CD4-positive, CD25-positive, alpha-beta regulatory T cell (primary cell): ENCODE measurements at places on chromosomes 7 and 10.

DNA sequence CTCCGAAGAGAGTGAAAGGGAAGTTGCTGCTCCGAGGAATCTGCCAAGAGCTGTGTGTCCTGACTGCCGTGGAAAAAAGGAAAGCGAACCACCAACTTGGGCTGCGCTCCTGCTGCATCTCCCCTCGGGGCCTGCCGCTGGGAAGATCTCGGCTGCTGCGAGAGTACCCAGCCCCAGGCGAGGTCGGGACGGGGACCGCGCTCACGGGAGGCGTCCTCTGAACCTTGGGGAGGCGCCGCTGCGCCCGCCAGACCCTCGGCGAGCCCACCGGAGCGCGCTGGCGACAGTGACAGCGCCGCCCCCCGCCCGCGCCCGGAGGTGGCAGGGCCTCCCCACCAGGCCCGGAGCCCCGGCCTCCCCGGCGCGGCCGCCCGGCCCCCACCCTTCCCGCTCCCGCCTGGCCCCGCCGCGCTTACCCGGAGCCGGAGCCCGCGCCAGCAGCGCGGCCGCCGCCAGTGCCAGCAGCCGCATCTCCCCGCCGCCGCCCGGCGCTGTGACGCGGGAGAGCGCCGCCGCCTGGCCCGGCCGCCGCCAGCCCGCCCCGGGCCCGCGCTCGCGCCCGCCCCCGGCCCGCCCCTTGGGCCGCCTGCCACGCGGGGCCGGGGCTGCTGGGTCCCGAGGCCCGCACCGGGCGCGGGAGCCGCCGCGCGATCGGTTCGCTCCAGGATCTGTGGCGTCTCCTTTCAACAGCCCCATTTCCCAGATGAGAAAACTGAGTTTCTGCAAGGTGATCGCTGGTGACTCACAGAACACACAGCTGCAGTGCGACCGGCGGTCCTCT, at the start of gene VSTM4:
Gene VSTM4, minus strand, starts transcription at position 508 of the 781 bp plus-strand sequence. Its CDS starts 37 bp downstream, at position 471.
- no peak for DNase-seq

GRCh38 chr7:157760004-157760730, 423.4 kb downstream of the DNAJB6 start:
- no peak for DNase-seq

DNA sequence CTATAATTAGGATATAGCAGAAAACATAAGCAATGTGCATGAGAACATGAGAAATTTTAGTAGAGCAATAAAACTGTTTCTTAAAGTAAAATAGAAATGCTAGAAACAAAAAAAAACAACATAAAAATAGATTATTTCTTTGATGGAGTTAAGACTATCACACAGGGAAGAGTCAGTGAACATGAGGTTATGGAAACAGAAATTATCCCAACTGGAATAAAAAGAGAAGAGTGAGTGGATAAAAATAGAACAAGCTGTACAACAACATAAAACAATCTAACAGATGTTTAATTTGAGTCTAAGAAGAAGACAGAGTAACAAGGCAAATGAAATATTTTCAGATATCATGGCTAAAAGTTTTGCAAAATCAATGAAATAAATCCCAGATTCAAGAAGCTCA, 7.5 kb upstream of the OR6B1 start:
- DNase-seq = no peak

- no peak for DNase-seq
Measured at GRCh38 chr7:104123786-104124185, 84.0 kb downstream of the ORC5 start.

- peak; percentile 55 for DNase-seq
Measured at GRCh38 chr10:133318494-133319127, 9.9 kb downstream of the ZNF511 start.

DNA sequence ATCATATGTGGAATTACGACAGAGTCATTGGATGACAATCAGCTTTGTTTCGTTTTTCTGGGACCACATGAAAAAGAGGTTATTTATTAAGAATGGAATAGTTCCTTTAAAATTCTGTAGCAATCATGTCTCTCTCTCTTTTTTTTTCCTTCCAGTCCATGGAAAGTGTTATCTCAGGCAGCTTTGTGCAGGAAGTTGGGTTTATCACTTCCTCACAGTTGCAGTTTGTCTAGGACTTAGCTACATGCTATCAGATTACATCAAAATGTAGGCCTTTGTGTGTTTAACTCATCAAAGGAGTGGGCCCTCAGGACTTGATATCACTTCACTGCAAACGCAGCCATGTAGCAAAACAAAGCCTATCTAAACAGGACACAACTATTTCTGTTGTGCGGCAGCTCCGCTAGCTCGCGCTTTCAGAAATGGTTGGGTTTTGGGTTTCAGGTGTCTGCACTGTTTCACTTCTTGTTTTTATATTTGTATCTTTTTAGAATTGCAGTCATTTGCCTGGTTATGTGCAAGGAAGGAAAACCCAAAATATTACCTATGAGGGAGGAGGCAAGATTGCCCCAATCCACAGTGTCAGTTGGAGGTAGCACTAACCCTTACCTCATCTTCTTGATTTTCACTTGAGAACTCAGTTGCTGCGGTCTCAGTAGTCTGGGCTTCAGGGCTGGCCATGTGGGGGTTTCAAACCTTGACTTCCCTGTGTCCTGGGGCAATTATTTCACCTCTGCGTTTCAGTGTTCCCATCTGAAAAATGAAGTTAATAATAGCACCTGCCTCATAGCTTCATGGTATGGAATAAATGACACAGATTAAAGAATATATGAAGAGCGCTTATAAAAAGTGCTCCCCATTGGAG, 66.7 kb downstream of the HHEX start:
- no peak for DNase-seq

GRCh38 chr10:79443338-79444198, 1.9 kb downstream of the ZCCHC24 start:
- DNase-seq = no peak

DNA sequence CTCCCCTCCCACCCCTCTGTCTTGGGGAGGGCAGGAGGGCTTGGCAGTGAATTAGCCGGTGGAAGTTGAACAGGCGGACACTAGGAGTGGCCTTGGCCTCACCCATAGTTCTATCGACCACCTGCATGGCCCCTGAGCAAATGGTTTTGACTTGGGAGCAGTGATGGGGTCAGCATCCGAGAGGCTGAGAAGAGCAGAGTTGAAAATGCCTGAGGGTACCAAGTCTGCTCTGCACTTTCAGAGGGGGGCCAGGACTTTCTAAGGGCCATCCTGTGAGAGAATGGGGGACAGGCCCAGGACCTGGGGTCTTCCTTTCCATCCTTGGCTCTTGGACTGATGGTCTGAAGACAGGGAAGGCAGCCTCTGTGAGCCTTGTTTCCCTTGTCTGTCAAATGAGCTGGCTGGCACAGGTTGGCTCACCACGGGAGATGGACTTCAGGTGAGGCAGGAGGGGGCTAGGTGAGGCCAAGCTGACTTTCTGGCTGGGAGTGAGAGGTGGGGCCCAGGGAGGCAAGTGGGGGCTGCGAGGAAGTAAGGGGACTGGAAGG, 29.4 kb downstream of the CDH23 start:
- no peak for DNase-seq

- DNase-seq = no peak
Measured at GRCh38 chr10:71831646-71832552, 19.2 kb downstream of the PSAP start.

DNA sequence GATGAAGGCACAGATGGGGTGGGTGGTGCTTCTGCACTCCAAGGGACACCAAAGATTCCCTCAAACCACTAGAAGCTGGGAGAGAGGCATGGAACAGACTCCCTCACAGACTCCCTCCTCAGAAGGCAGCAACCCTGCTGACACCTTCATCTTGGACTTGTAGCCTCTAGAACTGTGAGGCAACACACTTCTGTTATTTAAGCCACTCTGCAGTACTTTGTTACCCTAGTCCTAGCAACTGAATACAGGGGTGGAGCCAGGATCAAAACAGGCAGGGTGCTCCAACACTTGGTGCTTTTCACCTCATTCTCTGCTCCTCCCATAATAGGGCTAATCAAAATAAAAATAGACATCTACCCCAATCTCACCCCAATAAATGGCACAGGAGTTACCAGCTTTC, 2.3 kb upstream of the GSTO1 start:
- DNase-seq = no peak

DNA sequence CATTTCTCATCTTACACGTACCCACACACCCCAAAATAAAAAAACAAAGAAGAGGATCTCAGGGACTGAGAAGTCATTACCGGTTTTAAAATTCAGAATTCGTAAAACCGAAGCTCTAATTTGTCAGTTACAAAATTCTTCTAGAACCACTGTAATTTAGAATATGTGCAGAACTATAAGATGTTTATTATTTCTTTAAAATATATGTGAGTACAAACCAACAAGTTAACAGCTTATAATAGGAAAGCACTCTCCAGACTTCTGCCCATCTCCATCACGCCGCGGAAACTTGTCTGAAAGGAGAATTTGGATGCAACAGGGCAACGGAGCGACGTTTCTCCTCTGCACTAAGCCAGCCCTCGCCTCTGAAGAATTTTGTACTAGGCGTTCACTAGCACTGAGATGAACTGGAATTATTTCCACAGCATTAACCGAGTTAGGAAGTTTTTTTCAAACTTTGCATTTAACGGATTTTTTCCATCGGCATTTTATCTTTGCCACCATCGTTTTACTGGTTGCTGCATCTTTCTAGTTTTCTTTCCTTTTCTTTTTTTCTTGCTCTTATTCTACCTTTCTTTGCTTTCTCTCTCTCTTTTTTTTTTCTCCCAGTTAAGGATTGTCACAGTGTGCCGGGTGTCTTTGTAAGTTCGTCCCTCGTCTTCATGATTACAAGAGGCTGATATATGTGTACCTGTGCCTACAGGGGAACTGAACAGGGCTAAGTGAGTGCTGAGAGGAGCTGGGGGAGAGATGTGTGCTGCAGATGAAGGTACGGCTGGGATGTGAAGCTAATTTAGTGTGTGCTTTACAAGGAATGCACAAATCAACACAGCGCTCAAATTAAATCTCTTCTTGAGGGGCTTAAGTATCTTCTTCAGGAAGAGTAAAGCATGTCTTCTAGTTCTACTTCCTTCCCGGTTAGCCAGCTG, 295.9 kb upstream of the NFE2L3 start:
- DNase-seq = no peak

GRCh38 chr7:27117887-27118491, 12.6 kb downstream of the HOXA4 start:
- DNase-seq = no peak

DNA sequence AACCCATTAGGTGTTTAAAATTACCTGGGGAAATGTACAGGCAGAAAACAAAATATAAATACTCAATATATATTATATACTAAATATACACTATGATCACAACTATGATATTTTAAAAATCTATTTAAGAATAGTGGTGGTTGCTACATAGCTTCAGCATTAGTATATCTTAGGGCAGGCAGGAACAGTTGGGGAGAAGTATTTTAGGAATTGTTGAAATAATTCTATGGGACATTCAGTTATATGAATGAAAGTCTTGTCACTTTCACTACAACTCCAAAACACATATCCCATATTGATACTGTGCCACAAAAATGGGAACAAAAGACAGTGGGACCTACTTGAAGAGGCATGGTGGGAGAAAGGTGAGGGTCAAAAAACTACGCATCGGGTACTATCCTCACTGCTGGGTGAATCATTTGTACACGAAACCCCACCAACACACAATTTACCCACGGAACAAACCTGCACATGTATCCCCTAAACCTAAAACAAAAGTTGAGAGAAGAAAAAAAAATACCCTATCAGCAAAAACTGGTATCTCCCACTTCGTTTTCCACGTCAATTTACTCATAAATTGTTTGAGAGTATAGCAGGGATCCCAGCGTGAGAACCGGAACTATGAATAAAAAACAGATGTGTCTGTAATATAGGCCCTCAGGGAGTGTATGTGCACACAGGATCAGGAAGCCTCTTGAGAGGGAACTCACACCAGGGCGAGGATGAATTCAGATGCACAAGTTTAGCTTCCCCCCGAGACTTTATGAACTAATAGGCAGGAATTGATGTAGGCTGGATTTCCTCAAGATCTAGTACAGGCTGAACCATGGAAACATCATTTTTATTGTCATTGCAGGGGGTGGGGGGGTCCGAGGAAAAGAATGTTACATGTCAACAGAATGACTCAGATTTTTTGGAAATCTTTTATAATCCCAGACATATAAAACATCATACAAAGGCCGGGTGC, 16.2 kb downstream of the SLC16A12 start:
- DNase-seq = no peak

- no peak for DNase-seq
Measured at GRCh38 chr10:28669227-28670173, 7.8 kb upstream of the BAMBI start.

GRCh38 chr10:101858723-101859500, 15.3 kb upstream of the KCNIP2 start:
- DNase-seq = peak; percentile 30

GRCh38 chr7:80210400-80210799, 75.8 kb downstream of the GNAI1 start:
- no peak for DNase-seq

DNA sequence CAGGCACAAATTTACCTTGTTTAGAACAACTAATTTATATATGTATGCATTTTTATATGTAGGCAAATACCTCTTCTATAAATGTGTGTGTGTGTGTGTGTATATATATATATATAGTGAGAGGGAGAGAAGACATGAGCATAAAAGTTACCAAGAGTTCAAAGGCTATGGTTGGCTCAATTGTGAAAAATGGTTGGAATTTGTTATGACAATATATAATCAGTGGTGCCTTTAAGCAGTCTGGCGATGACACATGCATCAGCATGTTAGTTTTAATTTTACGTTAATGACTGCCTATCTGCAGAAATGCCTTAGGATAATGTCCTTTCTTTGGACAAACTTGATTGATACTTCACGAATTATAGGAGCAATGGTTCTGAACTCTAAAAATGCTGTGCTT, 980.8 kb upstream of the LRRTM3 start:
- DNase-seq = no peak

GRCh38 chr7:103525937-103526336, 79.9 kb upstream of the SLC26A5 start:
- DNase-seq = no peak

GRCh38 chr10:92567952-92568600, 5.8 kb downstream of the IDE start:
- no peak for DNase-seq

GRCh38 chr10:130041451-130042371, 68.9 kb downstream of the C10orf143 start:
- no peak for DNase-seq

GRCh38 chr7:1889556-1890181, 219.6 kb downstream of the ELFN1 start:
- DNase-seq = peak; percentile 23

DNA sequence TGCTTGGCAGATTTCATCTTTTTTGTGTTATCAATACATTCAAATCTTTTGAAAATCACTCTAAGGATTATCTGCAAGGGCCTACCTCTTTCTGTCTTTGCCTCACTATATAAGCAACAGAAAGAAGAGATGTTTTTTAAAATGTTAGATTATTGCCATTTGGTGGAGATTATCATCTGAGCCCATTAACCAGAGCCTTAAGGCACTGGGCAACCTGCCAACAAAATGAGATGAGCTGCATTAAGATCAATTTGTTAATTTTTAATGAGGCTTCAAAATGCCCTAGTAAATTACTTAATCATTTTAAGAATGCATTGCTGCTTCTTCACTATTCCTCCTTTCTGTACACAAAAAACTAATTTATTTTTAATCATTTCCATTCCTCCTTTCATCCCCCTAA, 314.1 kb downstream of the SNX13 start:
- no peak for DNase-seq

- no peak for DNase-seq
Measured at GRCh38 chr7:15403751-15404150, 158.1 kb downstream of the AGMO start.

GRCh38 chr10:98920360-98920759, 315.3 kb downstream of the HPSE2 start:
- DNase-seq = no peak
